ENCODE measurements at places on chromosomes 3 and 15. TPM values are rescaled to one million over a fixed set of nuclear protein-coding genes. Genes with fewer than 3 reads are reported as not detected.
A peak's percentile ranks its signal among the peaks of the same experiment; 100 is the strongest.

The TMEM207 gene
- not detected for total RNA-seq

The KBTBD8 gene
- 1.9 TPM for total RNA-seq

DNA sequence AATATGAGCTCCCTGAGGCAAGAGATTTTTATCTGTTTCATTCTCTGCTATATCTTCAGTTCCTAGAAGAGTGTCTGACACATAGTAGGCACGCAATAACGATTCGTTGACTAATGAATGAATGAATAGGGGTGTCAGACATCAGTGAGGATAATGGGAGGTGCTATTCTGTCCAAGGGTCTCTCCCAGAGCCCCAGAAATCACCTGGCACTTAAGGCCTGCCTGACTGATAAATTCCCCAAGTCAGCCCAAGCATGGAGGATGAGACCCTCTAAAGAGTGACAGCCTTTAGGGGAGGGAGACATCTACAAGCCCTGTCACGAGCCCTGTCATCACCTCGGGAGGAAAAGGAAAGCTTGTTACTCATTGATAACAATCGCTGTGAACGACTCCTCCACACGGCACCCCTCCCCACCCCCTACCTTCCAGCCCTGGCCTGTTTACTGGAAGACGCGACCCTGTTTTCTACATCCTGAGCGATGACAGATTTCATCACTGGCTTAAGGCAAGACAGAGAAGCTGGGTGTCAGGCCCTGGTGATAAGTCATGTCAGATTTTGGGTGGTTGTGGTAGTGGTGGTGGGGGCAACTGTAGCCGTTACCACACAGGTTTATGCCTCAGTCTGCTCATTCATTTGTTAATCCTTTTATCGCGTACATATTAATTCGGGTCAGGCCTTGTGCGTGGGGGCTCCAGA is 23.1 kb downstream of the BHLHE40 start:
- no peak for DNase-seq

GRCh38 chr3:152039887-152040286 is 166.4 kb downstream of the SUCNR1 start:
- DNase-seq: no peak

GRCh38 chr15:100786901-100787566 is 92.6 kb upstream of the ALDH1A3 start:
- peak; percentile 75 for DNase-seq

GRCh38 chr3:4060064-4060463 is 243.1 kb upstream of the SETMAR start:
- no peak for DNase-seq

DNA sequence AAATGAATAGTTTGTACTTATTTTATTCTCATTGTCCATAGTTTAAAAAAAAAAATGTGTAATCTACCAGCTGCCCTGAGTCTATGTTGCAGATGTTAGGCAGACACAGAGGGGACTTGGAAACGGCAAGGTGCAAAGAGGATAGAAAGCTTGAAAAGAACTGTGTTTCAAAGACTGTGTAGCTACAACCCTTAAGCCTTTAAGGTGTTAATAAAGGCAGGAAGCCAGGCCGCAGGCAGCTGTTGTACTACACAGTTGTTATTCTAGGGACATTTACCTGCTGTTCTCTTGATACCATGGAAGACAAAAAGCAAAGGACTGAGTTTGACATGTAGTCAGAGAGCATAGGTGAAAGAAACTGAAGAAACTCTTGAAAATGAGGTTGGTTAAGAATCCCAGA is 440.0 kb downstream of the TUSC7 start:
- no peak for DNase-seq

GRCh38 chr15:85910834-85911233 is 116.1 kb upstream of the KLHL25 start:
- DNase-seq: no peak

The TF gene
- 3.8 TPM for total RNA-seq

GRCh38 chr3:113304856-113305540 is 93.6 kb downstream of the BOC start:
- no peak for DNase-seq

GRCh38 chr3:5187920-5188418 is 462 bp downstream of the EDEM1 start:
- no peak for DNase-seq

- DNase-seq: no peak
Measured at GRCh38 chr15:69194025-69194827, 33.8 kb downstream of the GLCE start.

GRCh38 chr3:20197775-20198174 is 11.8 kb upstream of the SGO1 start:
- DNase-seq: no peak

The ADGRG7 gene
- total RNA-seq: not detected

The TUSC7 gene
- total RNA-seq: not detected

The TRPM1 gene
- not detected for total RNA-seq

The HIGD2B gene
- not detected for total RNA-seq

DNA sequence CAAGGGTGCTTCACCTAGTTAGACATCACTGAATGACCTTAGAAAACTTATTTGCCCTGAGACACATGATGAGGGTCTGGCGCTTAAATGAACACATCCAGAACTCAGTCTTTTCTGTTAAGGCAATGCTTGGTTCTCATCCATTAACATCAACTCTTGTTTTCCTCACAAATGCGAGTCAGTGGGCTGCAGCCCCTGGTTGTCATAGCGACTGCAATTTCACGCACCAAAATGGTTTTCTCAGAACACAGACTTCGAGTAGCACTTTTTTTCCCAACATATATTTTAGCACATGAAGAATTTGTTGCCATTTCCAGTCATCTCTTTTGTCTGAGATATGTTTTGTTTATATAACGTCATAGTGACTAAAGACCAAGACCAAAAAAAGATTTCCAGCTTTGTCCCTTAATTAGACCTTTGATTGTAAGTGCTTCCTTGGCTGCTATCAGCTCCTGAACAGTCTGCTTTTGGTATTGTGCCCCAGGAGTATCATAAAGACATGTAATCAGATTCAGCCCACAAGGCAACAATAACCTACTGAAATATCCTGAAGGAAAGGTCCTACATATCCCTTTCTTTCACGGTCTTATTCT is 68.5 kb downstream of the GPR176 start:
- DNase-seq: no peak
